Naive thymus-derived CD8-positive, alpha-beta T cell (primary cell): ENCODE measurements at places on chromosomes 4 and X.

DNA sequence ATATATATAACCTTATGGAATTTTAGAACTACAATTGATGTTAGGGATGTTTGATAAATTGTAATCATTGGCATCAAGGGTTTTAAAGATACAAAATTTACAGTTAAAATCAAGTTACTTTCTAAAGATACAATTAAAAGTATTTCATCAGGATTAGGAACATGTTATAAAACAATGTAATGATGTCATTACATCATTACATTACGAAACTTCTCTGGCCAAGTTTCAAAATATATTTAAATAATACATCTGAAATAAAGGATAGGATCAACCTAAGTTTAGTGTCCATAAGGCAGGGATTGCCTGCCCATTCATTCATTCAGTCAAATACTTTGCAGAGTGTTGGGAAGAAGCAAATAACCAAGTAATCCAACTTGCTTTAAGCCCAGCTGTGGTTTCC, 75.1 kb downstream of the TENM3 start:
- H3K27me3 ChIP-seq, result no peaks in the 10 kb centered on the region
- DNase-seq, result no peak
- H3K27ac ChIP-seq, result no peak overlapping the region
- H3K36me3 ChIP-seq, result no peaks in the 10 kb centered on the region
- H3K4me1 ChIP-seq, result no peaks in the 10 kb centered on the region
- no peak overlapping the region for H3K4me3 ChIP-seq

- peaks cover 3% of the 10 kb centered on the region for H3K27me3 ChIP-seq
- H3K36me3 ChIP-seq, result peaks cover 5% of the 10 kb centered on the region
- no peak for DNase-seq
- H3K4me1 ChIP-seq, result no peaks in the 10 kb centered on the region
Observed at GRCh38 chrX:17435476-17435875, 60.5 kb downstream of the NHS start.

GRCh38 chr4:34422472-34423175, 1821.7 kb downstream of the ARAP2 start:
- no peaks in the 10 kb centered on the region for H3K4me1 ChIP-seq
- no peak overlapping the region for H3K27ac ChIP-seq
- no peaks in the 10 kb centered on the region for H3K36me3 ChIP-seq
- no peak for DNase-seq
- no peaks in the 10 kb centered on the region for H3K27me3 ChIP-seq

DNA sequence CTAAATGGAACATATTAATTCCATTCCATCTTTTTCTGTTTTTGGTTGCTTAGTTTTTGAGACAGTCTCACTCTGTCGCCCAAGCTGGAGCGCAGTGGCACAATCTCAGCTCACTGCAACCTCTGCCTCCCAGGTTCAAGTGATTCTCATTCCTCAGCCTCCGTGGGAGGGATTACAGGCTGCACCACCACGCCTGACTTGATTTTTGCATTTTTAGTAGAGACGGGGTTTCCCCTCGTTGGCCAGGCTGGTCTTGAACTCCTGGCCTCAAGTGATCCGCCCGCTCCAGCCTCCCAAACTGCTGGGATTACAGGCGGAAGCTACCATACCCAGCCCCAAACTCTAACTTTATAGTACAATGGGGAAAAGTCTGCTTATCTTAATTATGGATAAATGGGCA, 11.2 kb downstream of the HNRNPD start:
- peaks cover 66% of the 10 kb centered on the region for H3K36me3 ChIP-seq
- peaks cover 88% of the 10 kb centered on the region for H3K4me1 ChIP-seq
- DNase-seq, result no peak
- peak overlapping the region; percentile 31 for H3K4me3 ChIP-seq
- H3K27ac ChIP-seq, result peak overlapping the region; percentile 20

GRCh38 chr4:76703676-76704075, 194.3 kb downstream of the SOWAHB start:
- no peak overlapping the region for H3K4me3 ChIP-seq
- H3K27ac ChIP-seq, result no peak overlapping the region
- no peak for DNase-seq
- no peaks in the 10 kb centered on the region for H3K4me1 ChIP-seq
- H3K27me3 ChIP-seq, result peaks cover 7% of the 10 kb centered on the region

DNA sequence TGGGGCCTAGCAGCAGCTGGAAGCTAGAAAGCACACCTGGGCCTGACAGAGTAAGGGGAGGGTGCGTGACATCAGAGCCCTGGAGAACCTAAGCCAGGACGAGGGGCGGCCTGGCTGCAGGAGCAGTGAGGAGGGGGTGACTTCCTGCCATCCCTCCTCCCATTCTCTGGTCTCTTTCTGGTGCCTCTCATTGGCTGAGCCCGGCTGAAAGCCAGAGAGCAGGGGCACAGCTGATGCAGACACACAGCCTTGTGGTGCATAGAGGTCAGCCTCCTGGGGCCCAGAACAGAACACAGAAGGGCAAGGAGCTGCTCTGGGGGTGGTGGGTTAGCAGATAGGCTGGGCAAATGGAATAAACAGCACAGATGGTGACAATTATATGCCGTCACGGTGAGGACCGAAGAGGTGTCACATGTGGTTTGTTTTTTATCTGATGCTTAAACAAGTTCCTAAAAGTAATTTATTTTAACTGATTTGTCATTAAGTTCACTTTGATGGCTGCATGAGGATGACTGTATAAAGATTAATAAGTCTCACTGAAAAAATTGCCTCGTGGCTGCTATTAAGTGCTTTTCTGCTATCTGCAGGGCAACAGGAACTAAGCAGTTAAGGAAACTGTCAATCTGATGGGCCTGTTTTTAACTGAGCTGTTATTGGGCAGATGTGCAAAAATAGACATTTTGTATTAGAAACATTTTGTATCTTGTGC, 102.0 kb downstream of the FNIP2 start:
- H3K36me3 ChIP-seq, result no peaks in the 10 kb centered on the region
- no peak overlapping the region for H3K4me3 ChIP-seq
- peaks cover 5% of the 10 kb centered on the region for H3K4me1 ChIP-seq
- H3K27me3 ChIP-seq, result no peaks in the 10 kb centered on the region
- DNase-seq, result no peak
- H3K27ac ChIP-seq, result no peak overlapping the region

DNA sequence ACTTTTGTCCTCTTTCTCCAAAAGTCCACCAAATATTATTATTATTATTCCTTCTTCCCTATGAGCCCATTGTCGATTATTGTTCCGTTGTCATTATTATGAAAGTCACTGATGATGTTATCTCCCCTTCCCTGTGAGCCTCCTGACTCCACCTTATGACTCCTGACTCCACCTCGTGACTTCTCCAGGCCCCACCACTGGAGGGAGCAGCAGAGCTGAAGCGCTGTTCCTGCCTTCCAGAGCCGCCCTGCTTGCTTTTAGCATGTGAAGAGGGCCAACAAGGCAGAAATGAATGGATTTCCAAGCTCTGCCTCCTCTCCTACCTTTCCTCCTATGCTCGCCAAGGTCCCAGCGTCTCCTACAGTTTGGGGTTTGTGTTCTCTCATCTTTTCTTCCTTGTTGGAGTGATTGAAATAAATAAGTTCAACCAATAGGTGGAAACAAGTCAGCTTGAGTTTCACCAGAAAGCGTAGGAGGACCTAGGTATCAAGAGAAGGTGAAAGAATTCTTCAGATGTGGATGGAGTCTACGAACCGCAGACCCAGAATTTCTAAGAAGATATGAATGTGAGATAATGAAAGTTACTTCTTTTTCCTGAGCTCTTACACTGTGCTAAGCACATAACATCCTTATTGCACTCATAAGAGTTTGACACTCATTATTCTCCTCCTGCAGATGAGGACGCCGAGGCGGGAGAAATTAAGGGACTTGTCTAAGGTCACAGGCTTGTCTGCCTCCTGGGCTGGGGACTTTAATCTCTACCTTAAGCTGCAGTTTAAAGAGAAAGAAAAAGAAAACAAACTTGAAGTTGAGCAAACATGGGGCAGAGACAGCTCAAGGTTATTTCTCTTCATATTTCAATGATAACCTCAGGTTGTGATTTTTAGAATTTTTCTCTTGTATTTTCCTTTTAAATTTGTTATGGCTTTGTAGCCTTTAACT, 26.1 kb downstream of the IGSF1 start:
- no peak overlapping the region for H3K27ac ChIP-seq
- H3K27me3 ChIP-seq, result peaks cover 3% of the 10 kb centered on the region
- no peak overlapping the region for H3K4me3 ChIP-seq
- no peaks in the 10 kb centered on the region for H3K36me3 ChIP-seq
- H3K4me1 ChIP-seq, result no peaks in the 10 kb centered on the region

GRCh38 chr4:110418641-110419040, 57.3 kb upstream of the ENPEP start:
- peaks cover 10% of the 10 kb centered on the region for H3K27me3 ChIP-seq
- peaks cover 6% of the 10 kb centered on the region for H3K36me3 ChIP-seq
- H3K27ac ChIP-seq, result no peak overlapping the region
- no peaks in the 10 kb centered on the region for H3K4me1 ChIP-seq

DNA sequence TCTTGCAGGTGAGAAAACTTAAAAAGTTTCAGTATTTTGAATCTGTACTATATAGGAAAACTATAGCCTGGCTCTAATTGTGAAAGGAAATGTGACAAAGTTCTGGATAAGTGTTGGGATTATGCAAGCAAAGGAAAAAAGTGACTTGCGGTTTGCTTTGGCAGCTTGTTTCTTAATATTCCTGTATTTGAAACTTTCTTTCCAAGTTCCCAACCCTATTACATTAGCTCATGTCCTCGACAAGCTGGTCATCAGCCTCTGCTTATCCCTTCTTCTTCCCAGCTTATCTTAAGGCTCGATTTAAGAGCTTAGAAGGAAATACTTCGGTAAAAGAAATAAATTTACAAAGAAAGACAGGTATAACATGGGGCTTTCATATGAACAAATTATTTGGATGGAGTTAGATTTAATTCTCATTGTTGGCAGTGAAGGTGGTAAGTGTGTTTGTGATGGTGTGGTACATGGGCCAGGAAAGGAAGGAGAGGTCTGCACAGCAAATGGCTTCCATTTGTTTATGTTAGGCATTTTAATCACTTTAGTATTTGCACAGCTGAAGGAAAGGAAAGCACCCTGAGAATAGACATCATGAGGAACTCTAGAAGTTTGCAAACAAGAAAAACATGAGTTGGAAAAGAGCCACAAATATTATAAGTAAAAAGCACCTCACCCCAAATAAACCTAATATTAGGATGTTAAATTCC, 5.1 kb upstream of the MYOZ2 start:
- H3K36me3 ChIP-seq, result no peaks in the 10 kb centered on the region
- H3K4me1 ChIP-seq, result no peaks in the 10 kb centered on the region
- H3K27ac ChIP-seq, result no peak overlapping the region

- H3K4me1 ChIP-seq, result no peaks in the 10 kb centered on the region
- no peak overlapping the region for H3K27ac ChIP-seq
- no peak overlapping the region for H3K4me3 ChIP-seq
- H3K36me3 ChIP-seq, result no peaks in the 10 kb centered on the region
Observed at GRCh38 chrX:14228611-14229010, 198.9 kb upstream of the GEMIN8 start.

DNA sequence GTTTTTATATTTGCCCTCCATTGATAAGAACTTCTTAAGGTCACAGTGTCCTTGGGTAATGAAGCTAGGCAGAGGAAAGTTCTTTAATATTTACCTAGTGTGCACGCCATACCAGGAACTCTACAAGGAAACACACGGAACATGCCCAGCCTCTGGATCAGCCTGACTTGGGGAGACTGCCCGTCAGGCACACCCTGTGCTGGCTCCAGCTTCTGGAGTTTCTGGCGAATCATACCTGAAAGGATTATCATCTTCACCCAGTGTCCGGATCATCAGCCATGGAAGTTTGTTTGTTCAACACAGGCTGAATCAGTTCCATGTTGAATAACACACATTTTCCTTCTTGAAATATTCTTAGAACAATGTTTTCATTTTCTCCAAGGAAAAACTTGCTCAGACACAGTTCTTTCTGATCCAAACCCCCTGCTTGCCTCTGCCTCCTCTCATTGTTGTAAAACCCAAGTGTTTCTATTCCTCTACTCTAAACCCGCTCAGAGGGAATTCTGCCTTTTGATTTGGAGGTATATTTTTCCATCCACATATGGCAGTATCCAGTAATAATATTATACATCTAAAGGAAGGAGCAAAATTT, 176.7 kb downstream of the SHROOM3 start:
- DNase-seq, result no peak
- H3K36me3 ChIP-seq, result no peaks in the 10 kb centered on the region

GRCh38 chrX:16573781-16574180, 76.2 kb upstream of the S100G start:
- no peak overlapping the region for H3K27ac ChIP-seq
- no peaks in the 10 kb centered on the region for H3K36me3 ChIP-seq
- H3K4me3 ChIP-seq, result no peak overlapping the region
- H3K27me3 ChIP-seq, result no peaks in the 10 kb centered on the region

DNA sequence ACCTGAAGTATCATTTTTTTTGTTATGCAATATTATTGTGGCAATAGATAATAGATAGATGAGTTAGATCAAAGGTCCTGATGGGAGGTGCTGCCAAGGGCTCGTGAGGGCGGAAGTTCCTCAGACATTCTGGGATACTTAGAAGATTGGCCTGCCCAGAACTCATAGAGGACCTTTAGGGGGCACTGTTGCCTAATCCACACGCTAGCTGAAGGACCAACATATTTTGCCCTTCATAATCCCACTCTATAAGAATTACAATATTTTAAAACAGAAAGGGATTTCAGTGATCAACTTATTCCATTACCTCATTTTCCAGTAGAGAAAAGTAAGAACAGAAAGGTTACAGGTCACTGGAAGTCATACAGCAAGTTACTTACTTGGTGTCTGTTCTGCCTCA, 22.9 kb upstream of the COX7B2 start:
- H3K4me3 ChIP-seq, result no peak overlapping the region
- no peaks in the 10 kb centered on the region for H3K27me3 ChIP-seq
- no peak for DNase-seq
- no peaks in the 10 kb centered on the region for H3K4me1 ChIP-seq

DNA sequence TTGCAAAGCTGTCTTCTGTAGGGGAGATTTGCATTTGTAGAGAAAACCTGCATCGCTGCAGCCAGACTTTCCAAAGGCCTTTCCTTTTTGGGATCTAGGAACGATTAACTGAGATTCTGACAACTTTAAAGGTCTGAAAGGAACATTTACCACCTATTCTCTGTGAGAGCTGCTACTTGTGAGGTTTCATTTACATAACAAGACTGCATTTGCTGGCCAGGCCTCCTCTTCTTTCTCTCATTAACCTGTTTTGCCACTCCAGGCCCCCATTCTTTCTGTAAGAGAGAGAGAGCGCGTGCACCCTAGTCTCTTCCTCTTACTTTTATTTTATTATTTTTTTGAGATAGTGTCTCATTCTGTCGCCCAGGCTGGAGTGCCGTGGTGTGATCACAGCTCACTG, 31.6 kb downstream of the TMEM31 start:
- no peak for DNase-seq
- H3K36me3 ChIP-seq, result no peaks in the 10 kb centered on the region
- no peak overlapping the region for H3K4me3 ChIP-seq

GRCh38 chr4:183424109-183424744, 20.2 kb upstream of the CDKN2AIP start:
- DNase-seq, result no peak
- H3K27ac ChIP-seq, result peak overlapping the region; percentile 38
- H3K36me3 ChIP-seq, result no peaks in the 10 kb centered on the region
- no peak overlapping the region for H3K4me3 ChIP-seq
- H3K27me3 ChIP-seq, result no peaks in the 10 kb centered on the region

DNA sequence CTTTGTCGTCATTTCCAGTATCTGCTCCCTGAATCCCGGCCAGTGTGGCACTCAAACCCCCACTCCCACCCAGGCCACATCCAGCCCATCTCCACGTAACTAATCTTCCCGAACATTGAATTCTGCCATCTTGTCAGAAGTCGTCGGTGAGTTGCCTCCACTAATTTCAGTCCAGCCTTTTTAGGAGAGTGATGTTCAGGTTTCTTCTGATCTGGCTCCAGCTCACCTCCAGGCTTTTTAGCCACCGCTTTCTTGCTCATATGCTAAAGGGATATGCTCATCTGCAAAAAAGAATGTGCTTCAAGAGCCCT, 1.3 kb downstream of the TMEM165 start:
- peaks cover 51% of the 10 kb centered on the region for H3K4me1 ChIP-seq
- no peaks in the 10 kb centered on the region for H3K36me3 ChIP-seq
- peak overlapping the region; percentile 69 for H3K27ac ChIP-seq
- no peak for DNase-seq
- H3K4me3 ChIP-seq, result peak overlapping the region; percentile 86
